Endodermal cell (in vitro differentiated cells): ENCODE measurements at places on chromosomes 6 and 20.

DNA sequence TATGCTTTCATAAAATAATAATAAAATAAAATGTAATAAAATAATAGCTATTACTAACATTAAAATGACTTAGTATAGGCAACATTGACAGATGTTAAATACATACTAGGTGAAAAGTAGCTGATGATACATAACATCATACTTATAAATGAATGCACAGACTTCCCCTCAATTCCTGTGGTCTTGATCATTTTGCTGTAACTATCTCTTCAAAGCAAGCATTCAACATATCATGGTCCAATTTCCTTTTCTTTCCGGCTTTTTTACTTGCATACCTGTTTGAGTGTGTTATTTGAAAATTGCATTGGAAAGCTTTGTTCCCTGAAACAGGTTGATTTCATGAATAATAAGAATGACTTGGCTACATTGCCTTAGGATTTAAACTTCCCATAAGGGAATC is 309.3 kb downstream of the HDGFL1 start:
- no peak for DNase-seq

DNA sequence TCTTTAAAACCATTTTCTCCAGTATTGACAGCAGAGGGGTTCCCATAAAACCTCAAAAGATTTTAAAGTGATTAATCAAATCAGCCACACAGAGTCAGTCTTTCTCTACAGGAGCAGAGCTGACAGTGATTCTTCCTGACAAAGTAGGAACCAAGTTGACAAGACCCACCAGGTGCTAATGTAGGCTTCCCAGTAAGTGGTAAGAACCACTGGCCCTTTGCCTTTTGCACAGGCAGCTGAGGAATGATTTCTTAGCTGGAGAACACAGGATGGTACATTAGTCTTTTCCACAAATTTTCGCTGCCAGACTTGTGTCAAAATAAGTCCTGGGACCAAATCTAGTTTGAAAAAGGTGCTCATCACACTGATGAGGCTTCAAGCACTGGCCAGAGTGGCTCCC is 95.8 kb downstream of the ARMC2 start:
- no peak for DNase-seq

DNA sequence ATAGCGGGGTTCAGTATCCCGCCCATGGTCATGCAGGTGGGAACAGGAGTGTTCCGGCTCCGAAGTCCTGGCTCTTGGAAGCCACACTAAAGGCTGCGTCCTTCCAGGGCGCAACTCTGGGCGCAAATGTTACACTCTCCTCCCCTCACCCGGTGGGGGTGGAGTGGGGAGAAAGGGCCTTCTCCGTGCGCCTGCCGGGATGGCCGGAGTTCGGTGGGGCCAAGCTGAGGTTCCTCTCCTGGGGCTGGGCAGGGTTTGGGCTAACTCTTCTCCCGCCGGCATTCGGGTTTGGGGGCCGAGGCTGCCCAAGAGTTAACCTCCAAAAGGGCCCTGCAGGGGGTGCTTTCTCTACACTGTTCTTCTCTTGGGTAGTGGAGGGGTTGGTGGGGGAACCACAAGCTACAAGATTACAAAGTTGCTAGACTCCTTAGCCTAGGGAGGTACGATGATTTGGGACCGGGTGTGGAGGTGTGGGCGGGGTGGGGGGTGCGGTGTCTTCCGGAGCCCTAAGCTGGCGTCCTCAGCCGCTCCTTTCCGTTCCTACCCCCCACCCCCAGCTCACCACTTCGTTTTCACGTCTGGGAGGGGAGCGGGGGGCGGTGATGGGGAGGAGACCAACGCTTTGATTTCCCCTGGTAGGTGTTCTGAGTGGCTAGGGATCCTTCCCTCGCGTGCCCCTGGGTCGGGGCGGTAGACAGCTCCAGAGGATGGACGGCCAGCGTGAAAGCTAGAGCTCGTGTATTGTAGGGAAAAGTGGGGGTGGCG is 12.3 kb downstream of the NRN1 start:
- peak; percentile 78 for DNase-seq

GRCh38 chr20:17943343-17943742 is 25.3 kb downstream of the SNX5 start:
- no peak for DNase-seq

GRCh38 chr6:122788663-122789181 is 336 bp upstream of the SMPDL3A start:
- no peak for DNase-seq

- no peak for DNase-seq
Observed at GRCh38 chr6:946546-946945, 253.6 kb upstream of the EXOC2 start.

DNA sequence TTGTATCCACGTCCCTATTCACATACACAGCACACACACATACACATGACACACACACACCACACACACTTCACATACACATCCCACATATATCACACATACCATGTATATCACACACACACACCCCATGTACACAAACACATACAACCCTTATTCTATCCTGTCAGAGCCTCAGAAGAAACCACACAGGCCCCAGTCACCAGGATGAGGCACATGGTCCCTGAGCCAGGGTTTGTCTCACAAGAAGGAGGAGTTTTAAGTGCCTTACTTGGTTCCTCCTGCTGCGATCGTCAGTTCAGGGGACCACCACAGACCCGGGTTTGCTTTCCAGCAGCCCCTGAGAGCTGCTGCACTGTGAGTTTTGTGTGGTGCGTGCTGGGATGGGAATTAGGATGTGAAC is 23.6 kb downstream of the BFSP1 start:
- peak; percentile 30 for DNase-seq

GRCh38 chr6:81138236-81138635 is 614.2 kb downstream of the TENT5A start:
- no peak for DNase-seq

GRCh38 chr20:53592992-53593465 is 610 bp downstream of the ZNF217 start:
- peak; percentile 67 for DNase-seq

- DNase-seq, result no peak
Observed at GRCh38 chr6:81820980-81821379, 68.5 kb upstream of the TENT5A start.

DNA sequence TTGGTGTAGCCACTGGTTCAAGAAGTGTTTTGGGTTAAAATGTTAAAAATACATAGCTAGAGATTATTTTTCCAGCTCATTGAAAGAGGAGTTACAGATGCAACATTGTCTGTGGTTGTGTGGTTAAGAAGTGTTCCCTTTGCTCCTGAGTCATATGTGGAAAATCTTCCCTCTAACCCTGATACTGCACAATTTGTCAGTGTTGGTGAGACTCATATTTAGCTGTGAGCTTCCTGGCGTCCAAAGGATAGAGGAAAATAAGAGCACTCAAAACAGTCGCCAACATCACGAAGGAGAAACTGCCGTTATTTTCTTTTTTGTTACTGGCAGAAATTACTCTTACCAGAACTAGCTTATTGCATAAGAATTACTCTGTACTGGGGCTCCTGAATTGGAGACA is 250.4 kb downstream of the CDH4 start:
- no peak for DNase-seq

GRCh38 chr6:48429610-48430009 is 318.6 kb upstream of the PTCHD4 start:
- DNase-seq, result no peak

- DNase-seq, result no peak
Observed at GRCh38 chr6:80165143-80165542, 58.7 kb downstream of the BCKDHB start.

DNA sequence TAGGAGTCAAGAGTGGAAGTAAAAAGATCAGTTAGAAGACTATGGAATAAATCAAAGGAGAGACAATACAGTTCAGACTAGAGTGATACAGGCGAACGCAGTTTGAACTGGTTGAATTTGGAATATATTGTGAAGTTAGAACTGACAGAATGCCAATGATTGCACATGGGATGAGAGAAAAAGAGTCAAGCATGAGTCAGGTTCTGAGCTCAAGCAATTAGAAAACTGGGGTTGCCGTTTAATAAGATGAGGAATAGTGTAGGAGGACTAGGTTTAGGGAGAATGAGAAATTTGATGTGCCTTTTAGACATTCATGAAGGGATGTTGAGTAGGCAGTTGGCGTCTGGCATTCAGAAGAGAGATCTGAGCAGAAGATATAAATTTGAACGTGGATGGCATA is 8.0 kb downstream of the RNF217 start:
- DNase-seq, result no peak

DNA sequence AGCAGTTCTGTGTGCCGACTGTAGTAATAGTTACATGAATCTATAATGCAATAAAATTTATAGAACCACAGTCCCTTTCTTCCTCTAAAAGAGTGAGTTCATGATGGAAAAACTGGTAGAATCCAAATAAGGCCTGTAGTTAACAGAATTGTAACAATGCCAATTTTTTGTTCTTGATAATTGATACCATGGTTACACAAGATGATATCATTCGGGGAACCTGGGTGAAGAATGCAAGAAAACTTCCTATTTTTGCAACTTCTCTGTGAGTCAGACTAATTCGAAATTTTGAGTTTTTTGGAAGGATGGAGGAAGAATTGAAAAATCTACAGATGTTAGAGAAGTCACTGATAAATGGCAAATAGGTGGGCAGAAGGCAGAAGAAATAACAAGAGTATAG is 381.8 kb downstream of the CDKAL1 start:
- DNase-seq, result no peak

DNA sequence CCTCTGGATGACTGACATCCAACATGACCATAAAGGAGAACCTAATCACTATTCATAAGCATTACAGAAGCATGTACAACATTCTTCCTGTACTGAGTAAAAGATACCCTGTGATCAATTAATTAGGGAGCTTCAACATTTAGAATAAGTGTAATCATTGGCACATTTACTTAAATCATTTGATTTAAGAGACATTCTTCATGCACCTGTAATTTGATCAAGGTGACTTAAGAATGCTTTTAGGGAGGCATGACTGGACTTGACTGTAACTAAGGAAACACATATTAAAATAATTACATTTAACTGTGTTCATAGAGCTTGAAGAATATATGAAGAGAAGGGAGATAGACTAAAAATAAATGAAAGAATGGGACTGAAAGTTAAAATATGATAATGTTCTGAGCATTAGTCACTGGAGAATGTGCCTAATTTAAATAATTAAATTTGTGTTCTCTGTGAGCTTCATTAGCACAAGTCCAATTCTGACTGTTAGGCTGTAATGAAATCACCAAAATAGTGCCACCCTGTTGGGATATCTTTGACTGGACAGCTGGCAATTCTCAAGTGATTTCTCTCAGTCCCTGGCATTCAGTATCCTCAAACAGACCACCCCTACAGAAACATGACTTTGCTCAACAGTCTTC is 295.5 kb upstream of the ADGRB3 start:
- no peak for DNase-seq

GRCh38 chr6:133254552-133255228 is 13.5 kb downstream of the EYA4 start:
- DNase-seq, result no peak

DNA sequence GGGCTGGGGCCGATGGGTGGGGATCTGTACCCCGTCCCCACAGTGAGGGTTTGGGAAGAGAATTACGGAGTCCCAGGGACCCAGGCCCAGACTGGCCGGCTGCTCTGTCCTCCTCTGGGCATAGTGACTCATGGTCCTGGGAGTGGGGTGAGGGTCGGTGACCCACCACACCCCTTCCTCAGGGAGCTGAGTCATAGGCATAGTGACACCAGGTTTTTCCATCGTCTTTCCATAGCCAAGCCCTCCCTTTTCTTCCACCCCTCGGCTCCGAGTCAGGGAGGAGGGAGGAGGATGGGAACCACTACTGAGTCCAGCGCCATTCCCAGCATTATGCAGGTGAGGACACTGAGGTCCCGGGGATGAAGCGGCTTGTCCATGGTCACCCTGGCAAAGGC is 8.9 kb downstream of the CYP21A2 start:
- peak; percentile 68 for DNase-seq

DNA sequence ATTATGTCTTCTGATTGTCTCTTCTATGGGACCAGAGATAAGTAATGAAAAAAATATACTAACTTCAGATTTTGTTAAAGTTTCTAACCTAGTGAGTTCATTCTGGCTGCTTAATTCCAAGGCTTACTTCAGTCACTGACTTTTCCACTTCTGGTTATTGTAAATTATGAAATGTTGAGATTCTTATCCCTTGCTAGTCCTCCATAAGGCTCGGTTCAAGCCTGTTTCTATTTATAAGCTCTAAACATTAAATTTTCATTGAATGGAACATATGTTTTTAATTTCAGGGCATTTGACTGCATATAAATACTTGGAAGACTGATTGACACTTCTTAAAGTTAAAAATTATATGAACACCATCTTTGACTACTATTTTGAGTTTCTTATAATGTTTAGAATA is 23.6 kb upstream of the NKAIN2 start:
- DNase-seq, result no peak

DNA sequence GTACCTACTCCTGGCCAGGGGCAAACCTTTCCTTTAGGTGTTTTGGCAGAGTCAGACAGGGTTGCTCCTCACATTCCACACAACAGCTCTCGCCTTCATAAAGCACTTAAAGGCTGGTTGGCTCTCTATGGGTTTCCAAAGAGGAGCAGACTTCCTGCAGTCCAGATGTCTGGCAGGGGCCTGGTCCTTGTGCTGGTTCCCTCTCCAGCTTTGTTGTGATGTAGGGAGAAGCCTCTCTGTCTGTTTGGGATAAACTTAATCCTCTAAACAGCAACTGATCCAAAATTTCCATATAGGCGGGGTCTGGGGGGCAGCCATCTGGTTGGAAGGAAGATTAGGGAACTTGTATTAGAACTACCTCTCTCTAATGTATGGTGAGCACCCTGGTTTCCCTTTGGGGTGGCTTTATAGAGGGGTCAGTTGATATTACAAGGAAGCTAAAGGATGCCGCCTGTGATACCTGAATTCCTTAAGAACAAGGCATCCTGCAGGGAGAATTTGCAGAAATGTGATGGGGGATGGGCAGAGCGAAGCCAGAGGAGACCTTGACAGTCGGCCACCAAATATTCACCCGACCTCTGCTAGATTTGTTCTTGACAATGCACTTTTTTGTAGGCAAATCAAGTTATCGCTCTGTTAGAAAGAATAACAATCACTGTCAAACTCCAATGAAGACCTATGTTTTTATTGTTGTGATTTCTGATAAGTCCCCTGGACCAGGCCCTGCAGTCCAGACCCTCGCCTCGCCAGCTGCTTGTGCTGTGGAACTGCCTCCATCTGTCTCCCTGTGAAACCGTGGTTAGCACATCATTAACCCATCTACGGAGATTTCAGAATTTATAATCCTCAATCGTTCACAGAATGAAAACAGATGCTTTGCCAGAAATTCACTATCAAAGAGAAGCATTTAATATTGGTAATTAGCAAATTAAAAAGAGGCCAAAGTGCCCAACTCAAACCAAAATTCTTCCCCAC is 94.0 kb upstream of the RALGAPA2 start:
- peak; percentile 75 for DNase-seq
